ENCODE measurements at places on chromosomes 3 and 15. TPM values are rescaled to one million over a fixed set of nuclear protein-coding genes. Genes with fewer than 3 reads are reported as not detected.

The PCOLCE2 gene
- 16.1 TPM for total RNA-seq

The PAQR9 gene
- 7.9 TPM for total RNA-seq

The VWA5B2 gene
- 1.7 TPM for total RNA-seq

DNA sequence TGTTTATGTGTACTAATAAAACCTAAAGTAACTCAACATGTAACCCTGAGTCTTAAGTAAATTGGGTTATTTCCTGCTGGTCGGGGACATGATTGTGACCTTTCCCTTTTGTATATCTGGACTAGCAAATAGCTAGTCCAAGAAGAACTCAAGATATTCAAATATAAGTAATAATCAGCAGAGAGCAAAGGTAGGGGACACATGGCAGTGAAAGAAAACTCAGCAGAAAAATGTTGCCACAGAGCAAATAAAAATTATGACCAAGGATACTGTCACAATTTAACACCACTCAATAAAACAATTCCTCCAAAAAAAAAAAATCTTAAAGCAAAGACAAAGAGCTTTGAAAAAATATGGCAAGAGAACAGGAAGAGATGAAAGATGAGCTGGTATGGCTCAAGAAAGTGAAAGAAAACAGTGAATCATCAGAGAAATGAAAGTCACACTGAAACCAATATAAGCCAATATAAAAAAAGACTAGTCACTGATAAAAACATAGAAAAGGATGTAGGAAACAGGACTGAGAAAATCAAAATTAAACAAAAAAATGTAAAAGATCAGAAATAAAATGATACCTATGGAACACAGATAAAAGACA, 43.4 kb downstream of the HLTF start:
- DNase-seq: no peak

The SUCNR1 gene
- 1.4 TPM for total RNA-seq

GRCh38 chr3:124142389-124142970, 150.6 kb upstream of the ROPN1 start:
- DNase-seq: no peak

DNA sequence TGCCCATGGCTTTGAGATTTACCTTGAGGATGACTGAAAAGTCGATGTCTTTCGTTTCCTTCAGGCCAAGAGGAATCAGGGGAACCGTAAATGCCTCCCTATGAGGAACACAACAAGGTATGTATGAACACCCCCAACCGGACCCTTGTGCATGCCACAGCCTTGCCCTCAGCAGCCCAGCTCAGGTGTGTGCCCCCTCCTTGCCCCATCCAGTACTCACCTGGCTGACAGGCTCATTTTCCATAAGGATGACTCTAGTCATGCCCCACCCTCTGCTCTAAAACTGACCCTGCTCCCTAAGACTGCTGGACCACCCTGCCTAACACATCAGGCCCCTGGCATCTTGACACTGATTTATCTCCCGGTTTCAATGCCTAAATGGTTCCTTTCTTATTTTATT, 270.0 kb downstream of the GOLGA6L6 start:
- no peak for DNase-seq

DNA sequence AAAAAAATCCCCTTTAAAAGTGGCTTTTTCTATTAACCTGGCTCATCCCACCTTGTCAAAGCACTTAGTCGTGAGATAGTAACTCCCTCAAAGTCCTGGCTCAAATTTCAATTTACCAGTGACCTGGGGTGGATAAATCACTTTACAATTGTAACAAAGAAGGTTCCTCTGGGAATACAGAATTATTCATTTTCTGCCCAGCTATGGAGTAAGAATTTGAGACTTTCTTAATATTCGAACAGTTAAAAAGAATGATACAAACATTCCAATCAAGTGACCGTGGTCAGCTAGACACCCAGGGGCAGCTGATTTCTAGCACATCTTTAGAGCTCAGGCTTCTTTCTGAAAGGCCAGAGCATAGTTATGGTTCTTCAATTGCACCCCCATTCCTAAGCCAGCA, 291.0 kb upstream of the TGFBR2 start:
- no peak for DNase-seq

The HYAL3 gene
- 7.5 TPM for total RNA-seq

The SERPINI2 gene
- 3.1 TPM for total RNA-seq

GRCh38 chr3:12965999-12966846, 107.0 kb downstream of the IQSEC1 start:
- DNase-seq: no peak

GRCh38 chr3:71237672-71238071, 345.9 kb downstream of the FOXP1 start:
- DNase-seq: no peak

The TNNC1 gene
- 2.2 TPM for total RNA-seq

DNA sequence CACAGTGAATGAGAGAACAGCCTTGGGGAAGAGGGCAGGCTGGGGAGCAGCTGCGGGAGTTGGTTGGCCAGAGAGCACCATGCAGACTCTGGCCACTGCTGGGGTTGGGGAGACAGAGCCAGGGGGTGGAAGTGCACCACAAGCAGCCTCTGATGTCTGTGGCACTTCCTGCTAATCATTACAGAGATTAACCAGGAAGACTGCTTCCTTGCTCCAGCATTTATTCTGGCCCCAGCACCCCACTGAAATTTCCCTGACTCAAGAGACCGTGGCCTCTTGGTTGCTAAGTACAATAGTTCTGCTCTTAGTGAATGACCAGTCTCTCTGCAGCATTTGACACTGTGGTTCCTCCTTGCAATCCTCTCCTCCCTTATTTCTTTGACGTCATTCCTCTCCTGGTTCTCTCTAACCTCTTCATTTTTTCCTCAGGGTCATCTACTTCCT, 266.2 kb upstream of the ROPN1 start:
- DNase-seq: no peak

GRCh38 chr3:30455840-30456239, 150.6 kb upstream of the TGFBR2 start:
- peak; percentile 87 for DNase-seq

The GOLGA6B gene
- not detected for total RNA-seq

DNA sequence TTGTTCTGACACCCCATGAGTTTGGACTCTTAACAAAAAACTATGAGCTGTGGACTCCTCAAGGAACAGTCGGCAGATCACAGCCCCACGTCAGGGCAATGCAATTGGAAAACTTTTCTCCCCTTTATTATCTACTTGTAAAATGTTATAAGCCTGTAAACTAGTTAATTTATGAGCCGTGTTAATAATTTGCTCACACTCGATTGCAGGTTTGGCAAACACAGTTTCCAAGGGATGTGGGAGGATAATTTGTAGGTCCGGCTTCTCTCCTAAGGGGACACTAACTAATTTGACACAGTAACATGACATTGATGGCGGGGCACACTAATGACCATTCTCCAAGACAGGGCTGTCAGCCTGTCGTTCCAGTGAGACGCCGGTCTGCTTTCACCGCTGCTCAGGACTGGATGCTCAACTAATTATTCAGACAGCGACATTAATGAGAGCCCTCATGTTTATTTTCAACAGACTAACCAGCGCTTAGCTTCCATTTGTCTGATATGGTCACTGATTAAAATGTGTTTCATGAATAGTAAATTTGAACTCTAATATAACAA, 222.1 kb downstream of the FOXP1 start:
- no peak for DNase-seq

DNA sequence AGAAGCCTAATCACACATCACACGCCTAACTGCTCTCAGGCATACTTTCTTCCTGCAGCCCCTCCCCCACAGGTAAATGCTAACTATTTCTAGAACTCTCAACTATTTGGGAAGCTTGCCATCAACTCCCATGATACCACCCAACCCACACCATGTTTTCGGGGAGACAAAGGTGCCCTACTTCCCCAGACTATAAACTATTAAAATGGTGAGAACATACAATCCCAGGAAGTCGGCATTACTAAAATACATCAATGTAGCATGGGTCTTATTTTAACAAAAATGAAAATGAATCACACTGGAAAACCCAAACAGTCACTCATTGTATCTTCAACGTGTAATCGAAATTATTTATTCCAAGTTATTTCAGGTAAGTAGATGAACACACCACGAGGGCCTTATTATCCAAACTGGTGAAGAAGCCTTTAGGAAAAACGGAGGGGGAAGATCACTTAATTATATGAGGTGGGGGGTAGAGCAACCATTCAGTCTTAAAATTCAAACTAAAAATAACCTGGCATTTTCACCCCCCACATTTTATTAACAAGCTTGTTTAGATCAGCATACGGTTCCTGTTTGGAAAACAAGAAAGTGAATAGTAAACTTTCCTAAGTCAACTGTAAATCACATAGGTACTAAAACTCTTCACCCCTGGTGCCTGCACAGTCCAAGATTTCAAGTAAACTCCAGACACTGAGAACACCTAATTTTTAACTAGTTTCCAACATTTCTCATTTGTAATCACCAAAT, 1.9 kb downstream of the TBL1XR1 start:
- peak; percentile 25 for DNase-seq

The ZNF501 gene
- 14.0 TPM for total RNA-seq

The TIPARP gene
- total RNA-seq: 63.1 TPM

- DNase-seq: peak; percentile 45
Measured at GRCh38 chr15:78838489-78838888, 27.2 kb upstream of the ADAMTS7 start.

GRCh38 chr3:54433846-54434245, 311.5 kb downstream of the CACNA2D3 start:
- DNase-seq: no peak

The C2CD4A gene
- 0.72 TPM for total RNA-seq

DNA sequence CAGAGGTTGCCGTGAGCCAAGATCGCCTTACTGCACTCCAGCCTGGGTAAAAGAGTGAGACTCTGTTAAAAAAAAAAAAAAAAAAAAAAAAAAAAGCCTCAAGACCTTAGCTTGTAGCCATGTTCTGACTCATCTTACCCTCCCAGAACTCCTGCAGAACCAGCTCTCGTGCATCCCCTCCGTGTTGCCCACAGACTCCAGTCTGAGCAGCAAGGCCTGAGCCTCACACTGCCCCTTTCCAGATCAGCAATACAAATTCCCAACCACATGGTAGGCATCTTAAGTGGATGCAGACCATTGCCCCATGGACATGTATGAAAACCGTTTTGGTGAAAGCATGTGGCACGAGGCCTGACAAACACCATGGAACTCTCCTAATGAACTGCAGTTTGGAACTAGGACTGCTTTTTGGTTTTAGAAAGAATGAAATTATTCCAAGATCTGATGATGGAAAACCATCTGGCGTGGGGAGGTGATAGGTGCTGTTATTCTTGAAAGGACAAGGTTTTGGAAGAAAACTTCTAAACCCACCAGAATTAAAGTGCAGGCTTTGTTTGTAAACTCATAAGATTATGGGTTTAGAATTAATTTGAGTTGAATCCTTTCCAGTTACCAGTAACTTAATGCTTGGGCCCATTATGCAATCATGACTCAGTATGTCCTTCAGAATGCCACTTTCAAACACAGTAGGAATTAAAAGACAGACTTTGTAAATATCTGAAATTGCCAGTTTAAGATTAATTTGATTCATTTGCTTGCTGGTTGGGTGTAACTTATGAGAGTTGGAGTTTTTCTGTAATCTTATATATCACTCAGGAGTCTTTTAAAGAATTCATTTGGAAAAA, 163.7 kb upstream of the LRTM1 start:
- DNase-seq: peak; percentile 28

The ANKRD63 gene
- total RNA-seq: not detected

DNA sequence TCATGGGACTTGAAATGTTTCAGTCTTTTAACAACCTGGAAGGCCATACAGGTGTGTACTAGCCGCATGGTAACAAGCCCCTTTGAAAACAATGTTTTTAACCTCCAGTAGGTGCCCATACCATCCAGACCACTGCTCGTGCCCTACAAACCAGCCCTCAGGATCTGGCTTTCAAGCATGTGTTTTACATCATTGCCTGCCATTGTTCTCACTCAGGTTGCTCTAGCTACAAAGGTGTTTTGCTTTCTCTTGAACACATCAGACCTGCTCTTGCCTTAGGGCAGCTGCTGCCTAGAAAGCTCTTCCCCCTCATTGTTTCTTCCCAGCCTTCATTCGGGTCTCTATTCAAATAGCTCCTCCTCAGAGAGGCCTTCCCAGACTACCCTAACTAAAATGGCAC, 32.3 kb upstream of the MAP3K13 start:
- DNase-seq: peak; percentile 8

DNA sequence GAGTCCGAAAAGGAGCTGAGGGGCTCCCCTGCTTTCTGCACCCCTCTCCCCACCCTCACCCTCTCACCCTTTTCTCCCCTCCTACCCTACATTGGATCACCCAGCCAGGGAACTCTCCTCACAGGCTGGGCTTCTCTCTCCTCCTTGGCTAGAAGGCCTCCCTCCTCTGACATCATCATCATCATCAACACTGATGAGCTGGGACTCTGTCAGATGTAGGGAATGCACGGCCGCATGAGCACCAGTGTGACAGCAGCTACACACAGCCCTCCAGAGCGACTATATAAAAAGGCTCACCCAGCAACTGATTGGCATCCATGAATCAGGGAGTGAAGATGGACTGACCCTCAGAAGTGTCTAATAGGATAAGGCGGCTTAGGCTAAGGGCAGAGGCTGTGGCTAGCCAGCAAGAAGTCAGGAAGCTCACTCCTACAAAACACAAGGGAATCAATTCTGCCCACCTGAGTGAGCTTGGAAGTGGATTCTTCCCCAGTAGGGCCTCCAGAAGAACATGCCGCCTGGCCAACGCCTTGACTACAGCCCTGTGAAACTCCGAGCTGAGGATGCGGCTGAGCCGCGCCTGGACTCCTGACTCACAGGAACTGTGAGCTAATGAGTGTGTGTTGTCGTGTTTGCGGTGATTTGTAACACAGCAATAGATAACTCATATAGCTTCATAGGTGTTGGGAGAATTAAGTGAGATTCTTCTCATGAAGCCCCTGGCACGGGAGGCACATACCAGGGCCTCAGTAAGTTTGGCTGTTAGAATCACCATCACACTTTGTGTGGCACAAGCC, 147.6 kb downstream of the FAM43A start:
- no peak for DNase-seq

- DNase-seq: no peak
Measured at GRCh38 chr3:41833628-41834027, 128.3 kb downstream of the ULK4 start.

DNA sequence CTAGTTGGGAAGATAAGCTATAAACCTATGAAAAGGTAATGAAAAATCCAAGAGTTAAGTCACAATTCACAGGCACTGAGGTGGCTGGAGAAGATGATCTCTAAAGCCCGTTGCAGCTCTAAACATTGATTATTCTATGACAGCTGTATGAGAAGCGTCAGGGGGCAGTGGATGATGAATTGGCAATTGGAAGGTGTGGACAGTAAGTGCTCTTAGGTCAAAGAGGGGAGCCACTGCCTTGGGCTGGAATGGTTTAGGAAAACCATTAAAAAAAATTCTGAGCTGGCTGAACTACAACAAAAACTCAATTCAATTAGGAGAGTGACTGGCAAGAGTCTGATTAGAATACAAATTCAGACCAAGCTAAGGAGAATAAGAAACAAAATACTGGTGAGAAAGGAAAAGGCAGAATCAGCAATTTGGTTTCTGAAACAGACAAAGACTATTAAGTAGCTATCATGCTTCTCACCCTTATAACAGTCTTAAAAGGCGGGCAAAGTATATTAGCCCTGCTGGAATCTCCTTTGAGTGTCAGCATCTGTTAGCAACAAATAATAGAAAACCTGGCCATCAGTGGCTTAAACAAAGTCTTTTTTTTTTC, 8.8 kb upstream of the NMD3 start:
- no peak for DNase-seq

The RRP9 gene
- 20.9 TPM for total RNA-seq
